ENCODE measurements at places on chromosomes 7 and 10.

GRCh38 chr10:31081937-31082840 is 50.5 kb upstream of the ZNF438 start:
- no peak for DNase-seq

DNA sequence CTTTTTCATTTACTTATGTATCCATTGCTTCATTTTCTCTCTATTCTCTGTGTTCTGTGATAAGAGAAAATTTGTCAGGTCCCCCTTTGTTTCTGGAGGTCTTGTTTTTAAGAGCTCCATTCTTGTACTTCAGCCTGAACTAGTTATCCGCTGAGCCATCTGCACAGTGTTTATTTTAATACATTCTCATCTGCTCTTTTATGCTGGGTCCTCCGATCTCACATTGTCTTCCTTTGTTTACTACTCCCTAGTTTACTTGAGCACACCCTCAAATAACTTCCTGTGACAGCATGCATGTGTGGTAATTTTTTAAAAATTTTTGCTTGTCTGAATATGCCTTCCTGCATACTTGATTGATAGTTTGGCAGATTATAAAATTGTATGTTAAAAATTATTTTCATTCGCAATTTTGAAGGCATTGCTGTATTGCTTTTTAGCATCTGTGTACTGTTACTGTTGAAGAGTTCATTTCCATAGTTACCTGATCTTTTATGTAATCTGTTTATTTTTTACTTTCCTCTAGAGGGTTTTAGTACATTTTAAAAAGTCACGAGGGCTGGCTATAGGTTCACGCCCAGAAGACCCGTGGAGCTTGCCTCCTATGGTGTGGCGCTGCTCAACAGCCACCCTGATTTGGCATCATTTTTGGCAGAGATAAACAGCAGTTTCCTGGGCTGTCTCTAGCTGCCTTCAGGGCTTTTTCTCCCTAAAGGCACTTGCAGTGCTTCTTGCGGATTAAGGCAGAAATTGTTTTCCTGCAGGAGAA is 31.9 kb downstream of the RSBN1L start:
- DNase-seq = no peak

DNA sequence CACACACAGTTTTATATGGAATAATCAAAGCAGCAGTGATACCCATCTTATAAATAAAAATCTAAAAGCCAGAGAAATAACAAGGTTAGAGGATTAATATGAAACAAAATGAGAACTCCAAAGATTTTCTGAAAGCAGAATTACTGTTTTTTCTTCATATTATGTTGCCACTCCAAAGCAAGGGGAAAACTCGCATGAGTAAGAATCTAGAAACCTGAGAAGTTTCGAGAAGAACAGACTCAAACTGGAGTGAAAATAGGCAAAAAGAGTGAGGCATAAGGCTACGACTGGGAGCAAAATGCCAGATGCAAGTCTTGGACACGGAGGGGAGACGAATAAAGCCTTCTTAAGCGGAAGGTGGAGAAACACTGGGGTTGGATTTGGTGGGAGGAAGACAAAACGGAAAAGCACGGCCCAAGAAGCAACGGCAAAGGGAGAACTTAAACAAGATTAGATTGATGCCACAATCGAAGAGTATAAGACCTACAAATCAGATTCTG is 923 bp downstream of the TNPO3 start:
- DNase-seq = no peak

- DNase-seq = no peak
Observed at GRCh38 chr7:106142136-106142535, 30.0 kb upstream of the SYPL1 start.

DNA sequence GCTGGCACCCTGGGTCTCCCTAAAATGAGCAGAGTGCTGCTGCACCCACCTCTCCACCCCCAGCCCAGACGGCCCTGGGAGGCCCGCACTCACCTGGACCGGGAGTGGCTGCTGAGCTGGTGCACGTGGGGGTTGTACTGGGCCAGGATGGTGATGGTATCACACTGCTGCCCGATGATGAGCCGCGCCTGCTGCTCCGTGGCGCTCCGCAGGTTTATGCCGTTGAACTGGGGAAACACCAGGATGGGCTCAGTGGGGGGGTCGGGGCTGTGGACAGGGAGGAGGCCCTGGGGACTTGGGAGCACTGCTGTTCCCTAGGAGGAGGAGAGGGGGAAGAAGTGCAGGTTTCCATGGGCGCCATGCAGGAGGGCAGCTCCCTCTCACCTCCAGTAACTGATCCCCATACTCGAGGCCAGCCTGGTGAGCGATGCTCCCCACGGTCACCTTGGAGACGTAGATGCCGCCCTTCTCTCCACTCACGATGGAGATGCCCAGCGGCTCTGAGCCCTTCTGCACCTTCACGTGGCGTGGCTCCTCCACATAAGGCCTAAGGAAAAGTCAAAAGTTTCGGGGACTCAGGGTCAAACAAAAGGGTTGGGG is 114.6 kb downstream of the DLG5 start:
- no peak for DNase-seq

DNA sequence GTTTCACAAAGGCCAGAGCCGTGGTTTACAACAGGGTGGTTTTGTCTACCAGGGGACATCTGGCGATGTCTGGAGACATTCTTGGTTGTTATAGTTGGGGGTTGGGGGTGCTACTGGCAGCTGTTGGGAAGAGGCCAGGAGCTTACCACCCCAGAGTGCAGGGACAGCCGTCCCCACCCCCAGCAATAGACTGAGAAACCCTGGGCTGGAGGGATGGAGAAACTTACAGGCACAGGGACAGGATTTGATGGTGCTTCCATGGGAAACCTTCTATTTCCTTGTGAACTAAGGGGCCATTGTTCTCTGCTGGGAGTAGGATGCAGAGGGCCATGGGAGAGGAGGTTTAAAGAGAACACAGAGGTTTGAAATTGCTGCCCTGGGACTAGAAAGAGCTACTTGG is 10.9 kb downstream of the ADCK2 start:
- DNase-seq = peak; percentile 57

GRCh38 chr7:115932880-115933279 is 97.7 kb downstream of the TFEC start:
- DNase-seq = no peak

GRCh38 chr7:105219771-105220160 is 169.0 kb downstream of the SRPK2 start:
- no peak for DNase-seq

DNA sequence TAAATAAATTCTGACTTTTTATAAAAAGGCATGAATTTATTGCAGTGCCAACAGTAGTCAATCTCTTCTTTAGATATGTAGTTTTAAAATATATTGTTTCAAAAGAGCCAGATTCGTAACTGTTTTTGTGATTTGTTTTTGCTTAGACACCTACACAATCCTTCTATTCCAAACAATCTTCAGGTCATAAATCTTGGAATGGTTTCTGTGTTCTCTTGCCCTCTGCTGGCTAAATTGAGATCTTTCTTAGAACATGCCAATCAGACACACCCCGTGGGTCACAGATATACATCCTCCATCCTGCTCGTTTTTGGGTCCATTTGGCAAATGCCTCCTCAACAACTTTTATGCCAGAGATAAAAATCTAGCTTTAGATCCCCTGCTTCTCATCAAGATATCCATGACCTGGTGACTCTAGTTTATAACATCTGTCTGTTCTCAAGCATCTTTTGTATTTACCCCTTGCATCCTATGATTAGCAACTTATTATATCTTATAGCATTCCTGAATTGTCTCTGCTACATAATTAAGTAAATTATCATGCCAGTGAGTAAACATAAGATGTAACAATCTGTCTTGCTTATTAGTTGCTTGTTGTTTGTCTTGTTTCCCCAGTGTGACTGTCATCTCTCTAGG is 35.3 kb upstream of the IFRD1 start:
- DNase-seq = peak; percentile 28

GRCh38 chr10:44994752-44995530 is 5.8 kb upstream of the ZNF22 start:
- no peak for DNase-seq

DNA sequence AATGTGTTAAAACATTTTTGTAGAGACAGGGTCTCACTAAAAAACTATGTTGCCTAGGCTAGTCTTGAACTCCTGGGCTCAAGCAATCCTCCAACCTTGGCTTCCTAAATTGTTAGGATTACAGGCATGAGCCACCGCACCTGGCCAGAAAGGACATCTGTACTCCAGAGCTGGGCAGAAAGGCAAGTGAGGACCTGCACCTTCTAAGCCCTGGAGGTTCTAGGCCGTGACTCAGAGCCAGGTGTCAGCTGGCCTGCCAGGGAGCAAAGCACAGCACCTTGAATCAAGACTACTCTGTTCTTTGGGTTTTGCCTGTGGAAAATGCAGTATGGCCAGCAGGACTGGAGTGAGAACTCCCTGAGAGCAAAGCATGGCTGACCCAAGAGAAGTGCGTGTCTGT is 396.5 kb downstream of the ADRA2A start:
- DNase-seq = no peak

DNA sequence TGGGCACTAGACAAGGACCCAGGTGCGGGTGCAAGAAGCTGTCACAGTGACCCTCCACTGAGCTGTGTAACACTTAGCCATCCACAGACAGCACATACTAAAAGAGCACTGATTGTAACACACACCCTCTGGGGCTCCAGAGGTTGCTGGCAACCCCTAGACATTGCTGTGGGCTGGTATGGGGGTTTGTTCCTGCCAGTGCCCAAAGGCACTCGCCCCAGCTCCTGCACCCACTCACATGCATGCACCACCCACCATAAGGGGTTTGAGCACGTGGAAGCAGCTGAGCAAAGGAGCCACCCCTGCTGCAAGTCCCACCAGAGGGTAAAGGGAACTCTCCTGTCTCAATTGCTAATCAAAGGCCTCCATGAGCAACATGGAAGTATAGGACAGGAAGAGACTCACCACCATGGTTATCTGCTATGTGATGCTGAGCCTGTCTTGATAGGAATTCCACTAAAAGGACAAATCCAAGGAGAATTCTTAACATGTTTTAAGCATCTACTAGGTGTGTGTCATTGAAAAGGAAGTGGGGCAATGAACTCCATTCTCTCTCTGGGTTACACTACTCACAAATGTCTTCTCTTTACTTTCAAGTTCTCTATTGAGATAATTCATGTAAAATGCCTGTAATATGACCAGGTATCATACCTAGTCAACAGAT is 103.1 kb downstream of the GFRA1 start:
- no peak for DNase-seq

GRCh38 chr10:6144406-6145165 is 55.8 kb downstream of the RBM17 start:
- peak; percentile 85 for DNase-seq

- peak; percentile 6 for DNase-seq
Observed at GRCh38 chr7:107387128-107387527, 82.7 kb upstream of the GPR22 start.

- no peak for DNase-seq
Observed at GRCh38 chr10:69208761-69209160, 11.4 kb upstream of the HKDC1 start.
